ENCODE measurements at places on chromosomes 6 and 20.
A peak's percentile ranks its signal among the peaks of the same experiment; 100 is the strongest.

DNA sequence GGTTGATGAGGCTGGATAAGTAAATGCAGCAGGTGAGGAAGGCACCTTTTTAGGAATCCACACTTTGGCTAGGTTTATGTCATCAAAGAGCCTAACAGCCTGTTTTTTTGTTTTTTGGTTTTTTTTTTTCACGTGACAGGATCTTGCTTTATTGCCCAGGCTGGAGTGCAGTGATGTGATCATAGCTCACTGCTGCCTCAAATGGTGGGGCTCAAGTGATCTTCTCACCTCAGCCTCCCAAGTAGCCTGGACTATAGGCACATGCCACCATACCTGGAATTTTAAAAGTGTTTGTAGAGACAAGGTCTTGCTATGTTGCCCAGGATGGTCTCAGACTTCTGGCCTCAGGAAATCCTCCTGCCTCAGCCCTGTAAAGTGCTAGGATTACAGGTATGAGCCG is 36.1 kb downstream of the ZNF334 start:
- no peak for DNase-seq

DNA sequence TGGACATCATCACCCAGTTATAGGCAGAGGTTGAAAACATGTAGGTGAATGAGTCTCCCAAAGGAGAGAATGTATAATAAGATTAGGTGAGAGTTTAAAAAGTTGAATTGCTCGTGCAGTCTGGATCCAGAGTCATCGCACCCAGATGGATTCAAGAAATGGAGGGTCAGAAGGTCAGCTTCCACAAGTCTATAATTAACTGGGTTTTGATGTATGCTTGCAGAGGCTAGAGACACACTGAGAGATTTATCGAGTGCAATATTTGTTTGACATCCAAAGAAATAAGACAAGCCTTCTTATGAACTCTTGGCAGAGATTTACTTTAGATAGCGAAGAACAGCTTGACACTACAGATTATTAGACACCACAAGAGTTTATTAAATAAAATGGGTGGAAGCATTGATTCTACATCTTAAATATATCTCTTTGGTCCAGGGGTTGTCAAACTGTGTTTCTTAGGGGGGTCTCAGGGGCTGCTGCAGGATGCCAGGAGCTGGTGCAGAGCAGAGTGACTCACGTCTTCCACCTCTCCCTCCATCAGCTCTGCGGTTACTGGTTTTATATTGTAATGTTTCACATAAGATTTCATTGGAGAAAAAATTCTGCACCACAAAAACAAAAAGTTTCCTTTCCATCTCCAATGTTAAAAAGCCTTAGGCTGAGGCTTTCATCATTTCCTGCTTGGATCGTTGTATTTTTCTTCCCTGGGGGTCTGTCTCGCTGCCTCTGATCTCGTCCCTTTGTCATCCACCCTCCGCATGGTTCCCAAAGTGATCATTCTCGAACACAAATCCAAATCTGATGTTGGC is 176.2 kb upstream of the AHI1 start:
- no peak for DNase-seq

- no peak for DNase-seq
These were observed 2.9 kb downstream of the CABLES2 start for GRCh38 chr20:62404112-62404665.

GRCh38 chr6:169783971-169784820 is 32.8 kb downstream of the ERMARD start:
- DNase-seq = no peak

GRCh38 chr6:147808640-147809039 is 300.1 kb downstream of the SAMD5 start:
- no peak for DNase-seq

DNA sequence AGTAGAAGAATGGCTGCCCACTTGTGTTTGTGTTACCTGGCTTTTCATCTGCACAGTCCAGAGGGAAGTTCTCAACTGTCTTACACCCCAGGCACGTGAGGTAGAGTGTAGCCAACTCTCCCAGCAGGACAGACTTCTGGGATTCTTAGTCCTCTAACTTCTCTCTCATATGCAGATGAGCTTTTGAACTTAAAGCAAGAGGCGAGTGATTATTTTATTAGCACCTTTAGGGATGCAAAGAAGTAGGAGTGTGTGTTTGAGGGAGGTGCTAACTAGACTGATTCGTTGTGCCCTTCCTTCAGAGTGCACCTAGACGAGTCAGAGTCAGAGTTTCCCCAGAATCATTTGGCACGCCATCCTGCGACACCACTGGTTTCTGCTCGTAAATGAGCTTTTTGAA is 10.8 kb downstream of the CDYL start:
- DNase-seq = no peak

DNA sequence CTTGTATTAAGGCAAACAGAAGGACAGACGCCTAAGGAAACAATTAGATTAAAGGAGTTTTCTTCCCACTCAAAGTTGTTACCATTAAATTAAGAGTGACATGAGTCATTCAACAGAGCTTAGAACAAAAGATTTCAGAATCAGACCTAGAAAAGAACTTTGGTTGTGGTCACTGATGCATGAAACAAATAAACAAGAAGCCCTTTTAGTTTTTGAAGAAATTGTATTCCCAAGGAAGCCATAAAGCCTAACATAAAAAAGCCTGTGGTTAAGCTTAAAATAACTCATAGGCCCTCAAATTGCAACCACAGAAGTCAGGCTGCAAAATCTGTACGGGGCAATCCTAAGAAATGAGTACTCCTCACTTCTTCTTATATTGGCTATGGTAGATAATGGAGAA is 17.9 kb upstream of the TRIM26 start:
- DNase-seq = no peak

GRCh38 chr20:46563170-46563859 is 12.9 kb upstream of the OCSTAMP start:
- DNase-seq = no peak

- no peak for DNase-seq
These were observed 11.3 kb downstream of the GRIK2 start for GRCh38 chr6:101404775-101405174.

GRCh38 chr6:52672412-52673025 is 1.6 kb downstream of the TMEM14A start:
- no peak for DNase-seq

- DNase-seq = no peak
These were observed 10.7 kb upstream of the RFX6 start for GRCh38 chr6:116866281-116866871.

DNA sequence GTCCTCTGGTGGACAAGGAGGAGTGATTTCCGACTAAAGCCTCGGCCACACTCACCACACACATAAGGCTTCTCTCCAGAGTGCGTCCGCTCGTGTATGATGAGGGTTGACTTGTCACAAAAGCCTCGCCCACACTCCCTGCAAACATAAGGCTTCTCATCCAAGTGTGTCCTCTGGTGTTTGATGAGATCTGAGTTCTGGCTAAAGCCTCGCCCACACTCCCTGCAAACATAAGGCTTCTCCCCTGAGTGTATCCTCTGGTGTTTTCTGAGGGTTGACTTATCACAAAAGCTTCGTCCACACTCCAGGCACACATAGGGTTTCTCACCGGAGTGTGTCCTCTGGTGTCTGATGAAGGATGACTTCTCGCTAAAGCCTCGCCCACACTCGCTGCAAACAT is 12.9 kb upstream of the SNRPB start:
- no peak for DNase-seq

GRCh38 chr6:2976060-2976459 is 4.7 kb upstream of the SERPINB6 start:
- DNase-seq = no peak

- DNase-seq = no peak
These were observed 30.9 kb downstream of the STK4 start for GRCh38 chr20:44997171-44997570.

- DNase-seq = no peak
These were observed 6.7 kb downstream of the TRIM40 start for GRCh38 chr6:30142665-30143064.

DNA sequence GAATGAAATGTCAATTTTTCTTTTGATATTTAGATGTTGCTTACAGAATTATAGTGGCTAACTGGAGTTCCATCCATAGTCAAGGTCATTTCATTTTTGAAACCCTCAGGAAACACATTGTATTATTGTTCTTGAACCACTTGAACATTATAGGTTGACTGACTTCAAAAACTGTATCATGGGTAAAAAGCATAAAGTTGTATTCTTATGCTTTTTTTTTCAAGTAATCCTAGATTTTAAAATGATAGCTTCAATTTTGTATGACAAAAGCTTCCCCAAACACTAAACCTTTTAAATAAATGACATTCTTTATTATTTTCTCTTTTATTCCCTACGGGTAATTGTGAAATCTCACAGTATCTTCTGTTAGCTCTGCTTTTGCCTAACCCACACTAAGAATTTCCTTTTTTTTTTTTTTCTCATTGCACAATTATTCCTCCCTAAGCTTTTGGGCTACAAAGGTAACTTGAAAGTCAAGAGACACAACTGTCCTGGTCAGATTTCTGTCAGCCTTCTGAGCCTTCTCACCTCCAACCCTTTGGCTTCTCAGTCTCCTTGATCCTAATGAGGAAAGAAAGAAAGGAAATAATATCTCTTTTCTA is 36.9 kb upstream of the LAMA4 start:
- DNase-seq = no peak

GRCh38 chr6:52183131-52183713 is 3.0 kb upstream of the IL17A start:
- no peak for DNase-seq

DNA sequence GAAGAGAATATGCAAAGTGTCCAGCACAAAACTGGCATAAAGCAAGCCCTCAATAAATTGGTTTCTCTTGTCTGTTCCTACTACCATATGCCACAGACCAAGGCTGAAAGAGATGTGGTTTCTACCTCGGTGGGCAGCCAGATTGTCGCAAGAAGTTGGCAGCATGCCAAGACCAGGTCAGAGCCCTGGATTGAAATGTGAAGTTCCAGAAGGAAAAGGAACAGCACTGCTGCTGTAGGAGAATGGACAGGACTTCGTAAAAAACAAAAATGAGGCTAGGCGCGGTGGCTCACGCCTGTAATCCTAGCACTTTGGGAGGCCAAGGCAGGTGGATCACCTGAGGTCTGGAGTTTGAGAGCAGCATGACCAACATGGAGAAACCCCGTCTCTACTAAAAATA is 22.1 kb downstream of the MRPL14 start:
- no peak for DNase-seq

- DNase-seq = no peak
These were observed 61.7 kb upstream of the NOX3 start for GRCh38 chr6:155517294-155517693.

GRCh38 chr6:11771473-11772048 is 7.0 kb downstream of the ADTRP start:
- DNase-seq = no peak

DNA sequence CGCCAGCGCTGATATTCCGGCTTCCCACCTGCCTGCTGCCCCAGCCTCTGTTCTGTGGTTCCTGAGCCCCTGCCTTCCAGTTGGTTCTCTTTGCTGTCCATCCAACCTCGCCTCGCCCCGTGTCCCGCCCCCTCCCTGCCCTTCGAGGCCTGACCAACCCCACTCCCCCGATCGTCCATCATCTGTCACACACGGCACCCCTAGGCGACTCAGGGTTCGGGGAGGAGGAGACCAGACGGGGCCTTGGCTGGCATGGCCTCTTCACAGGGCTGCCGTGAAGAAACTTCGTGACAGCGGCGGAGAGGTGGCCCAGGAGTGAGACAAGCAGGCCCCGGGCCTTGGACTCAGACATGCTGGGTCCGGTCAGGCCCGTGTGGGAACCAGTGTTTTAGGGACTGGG is 226.1 kb downstream of the QKI start:
- no peak for DNase-seq

- no peak for DNase-seq
These were observed 280.8 kb upstream of the MARCKS start for GRCh38 chr6:113576310-113576709.

DNA sequence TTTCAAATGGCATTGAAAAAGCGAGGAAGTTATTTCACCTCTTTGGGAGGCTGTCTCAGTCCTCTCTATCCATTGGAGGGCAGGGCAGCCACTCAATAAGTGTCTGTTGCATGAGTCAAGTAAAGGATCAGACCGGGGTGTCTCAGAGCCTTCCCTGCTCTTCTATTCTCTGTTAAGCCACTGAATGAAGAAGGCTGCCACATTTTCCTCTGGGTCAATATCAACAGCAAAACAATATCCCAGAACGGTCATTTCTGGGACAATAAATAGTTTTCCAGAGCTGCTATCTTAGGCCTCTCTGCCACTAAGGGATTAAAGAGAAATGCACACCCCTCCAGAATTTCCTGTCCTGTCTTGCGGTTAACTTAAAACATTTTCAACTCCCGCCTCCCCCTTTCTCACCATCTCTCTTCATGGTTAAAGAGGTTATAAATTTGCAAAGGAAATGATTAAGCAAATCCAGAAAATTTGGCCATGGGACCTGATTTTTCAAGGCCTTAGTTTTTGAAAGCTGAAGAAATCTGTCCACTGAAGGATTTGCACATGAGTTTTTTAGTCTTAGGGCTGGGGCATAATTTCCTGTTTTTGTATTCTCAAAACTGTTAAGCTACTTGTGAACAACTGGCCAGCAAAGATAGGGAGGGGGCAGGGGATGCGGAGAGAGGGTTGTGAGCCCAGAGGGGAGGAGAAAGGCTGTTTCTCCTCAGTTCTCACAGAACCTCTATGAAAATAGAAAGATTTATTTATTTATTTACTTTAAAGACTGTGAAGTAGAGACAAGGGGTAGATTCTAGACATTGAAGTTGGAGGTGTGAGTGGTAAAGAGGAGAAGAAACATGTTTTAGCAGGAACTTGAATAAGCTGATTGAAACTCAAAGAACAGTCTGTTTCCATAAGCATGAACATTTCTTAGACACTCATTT is 135.7 kb downstream of the BCAS1 start:
- DNase-seq = peak; percentile 83

DNA sequence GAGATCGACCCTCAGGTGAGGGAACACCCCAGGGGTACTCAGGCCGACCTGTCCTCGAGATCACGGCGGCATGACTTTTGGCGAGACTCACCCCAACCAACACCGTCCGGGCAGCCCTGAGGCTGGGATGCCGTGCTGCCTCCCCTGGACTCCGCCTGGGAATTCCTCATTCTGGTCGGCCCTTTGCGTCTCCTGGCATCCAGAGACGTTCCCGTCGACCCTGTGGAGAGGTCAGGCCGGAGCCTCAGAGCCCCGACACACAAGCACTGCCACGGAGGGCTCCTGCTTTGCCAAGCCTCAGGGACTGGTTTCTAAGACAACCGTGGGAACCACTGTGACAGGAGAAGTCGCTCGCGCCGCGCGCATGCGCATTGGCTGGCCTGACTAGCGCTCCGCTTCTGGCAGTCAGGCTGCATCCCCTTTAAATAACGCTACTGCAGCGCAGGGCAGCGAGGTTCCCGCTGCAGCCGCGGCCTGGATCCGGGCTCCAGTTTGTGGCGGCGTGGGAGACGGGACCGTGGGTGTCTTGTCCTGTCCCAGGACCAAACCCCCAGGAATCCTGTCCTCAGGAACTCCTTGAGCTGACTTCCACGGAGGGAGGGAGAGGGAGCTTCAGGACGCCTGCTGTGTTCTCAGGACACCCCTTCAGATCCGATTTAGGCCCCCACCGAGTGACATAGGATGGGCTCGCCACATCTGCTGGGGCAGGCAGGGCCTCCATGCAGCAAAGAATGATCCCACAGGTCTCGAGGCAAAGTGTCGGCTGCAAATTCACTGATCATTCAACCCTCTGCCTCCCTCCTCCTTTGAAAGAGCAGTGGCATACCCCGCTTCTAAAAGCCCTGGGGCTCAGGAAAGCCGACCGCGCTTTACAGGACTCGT is 163.2 kb upstream of the ZNF337 start:
- no peak for DNase-seq

- no peak for DNase-seq
These were observed 181.9 kb downstream of the GMDS start for GRCh38 chr6:2063547-2063946.
